ENCODE measurements at places on chromosomes 5 and 9. TPM values are rescaled to one million over a fixed set of nuclear protein-coding genes. Genes with fewer than 3 reads are reported as not detected.

The RBM18 gene
- total RNA-seq = 18.5 TPM

The KCNV2 gene
- total RNA-seq = not detected

The GZMA gene
- 6.1 TPM for total RNA-seq

The NPR2 gene
- total RNA-seq = 17.0 TPM

The NEUROG1 gene
- not detected for total RNA-seq

The RANBP3L gene
- 7.1 TPM for total RNA-seq

The SHLD3 gene
- 2.5 TPM for total RNA-seq

The SMIM32 gene
- total RNA-seq = 5.1 TPM

The TICAM2 gene
- total RNA-seq = 7.6 TPM

The IGIP gene
- 15.5 TPM for total RNA-seq

The NR2F1-AS1 gene
- 13.0 TPM for total RNA-seq

The DCAF10 gene
- total RNA-seq = 28.5 TPM

The PCDHB4 gene
- total RNA-seq = 5.8 TPM

The PPP3R2 gene
- total RNA-seq = not detected

The IL9 gene
- total RNA-seq = not detected

The MTRR gene
- 75.8 TPM for total RNA-seq

The HTR1A gene
- not detected for total RNA-seq

The TAF11L10 gene
- not detected for total RNA-seq

The C5orf15 gene
- total RNA-seq = 43.9 TPM

The RNF208 gene
- 7.0 TPM for total RNA-seq

The ARSI gene
- total RNA-seq = 0.57 TPM

The HTR4 gene
- total RNA-seq = 0.22 TPM

The CER1 gene
- not detected for total RNA-seq

The OMD gene
- 3.2 TPM for total RNA-seq

The PKD2L2 gene
- not detected for total RNA-seq

The ECSCR gene
- total RNA-seq = 34.9 TPM

The IFNA21 gene
- not detected for total RNA-seq

The IL5 gene
- not detected for total RNA-seq

The EIF4E1B gene
- total RNA-seq = not detected

The NMRK1 gene
- 42.3 TPM for total RNA-seq

The TMC1 gene
- 0.25 TPM for total RNA-seq

The FCN2 gene
- total RNA-seq = 3.6 TPM

The FIBCD1 gene
- 0.25 TPM for total RNA-seq

The MGAT1 gene
- 132 TPM for total RNA-seq

The FBP2 gene
- not detected for total RNA-seq

The FOXD4 gene
- 0.60 TPM for total RNA-seq

The CAMK2A gene
- 0.28 TPM for total RNA-seq

The FOXD1 gene
- 5.9 TPM for total RNA-seq

The MYOT gene
- 0.94 TPM for total RNA-seq

The CARTPT gene
- total RNA-seq = not detected

The HSPB3 gene
- total RNA-seq = not detected

The GPR151 gene
- total RNA-seq = not detected

The NHP2 gene
- total RNA-seq = 98.6 TPM

The LCN6 gene
- total RNA-seq = 16.0 TPM

The PCDHAC1 gene
- total RNA-seq = 2.9 TPM

The MAML1 gene
- 26.8 TPM for total RNA-seq

The KIF4B gene
- total RNA-seq = not detected

The CKMT2 gene
- total RNA-seq = 3.7 TPM
